Activated CD8-positive, alpha-beta memory T cell treated with anti-CD3 and anti-CD28 coated beads, Interleukin-2, amount 50 U/mL, for 4 hours (primary cell): ENCODE measurements at places on chromosomes 2 and 18.
A peak's percentile ranks its signal among the peaks of the same experiment; 100 is the strongest.

- DNase-seq: no peak
Measured at GRCh38 chr18:63405986-63406385, 16.3 kb downstream of the VPS4B start.

DNA sequence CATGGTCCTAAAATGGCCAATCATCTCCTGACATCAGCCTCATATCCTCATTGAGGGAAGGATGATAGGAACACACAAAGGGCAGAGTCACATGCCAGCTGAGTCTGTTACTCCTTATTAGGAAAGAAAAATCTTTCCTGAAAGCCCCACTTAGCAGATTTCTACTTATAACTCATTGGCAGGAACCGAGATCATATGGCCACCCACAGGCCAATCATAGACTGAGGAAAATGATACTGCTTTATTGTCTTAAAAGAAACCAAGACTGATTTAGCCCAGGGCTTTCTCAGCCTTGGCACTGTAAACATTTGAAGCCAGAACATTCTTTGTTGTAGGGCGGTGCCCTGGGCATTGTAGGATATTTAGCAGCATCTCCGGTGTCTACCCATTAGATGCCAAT, 18.7 kb downstream of the GKN2 start:
- no peak for DNase-seq

GRCh38 chr18:77762642-77763041, 513.0 kb downstream of the GALR1 start:
- no peak for DNase-seq

GRCh38 chr2:42848726-42849290, 56.4 kb upstream of the HAAO start:
- no peak for DNase-seq

DNA sequence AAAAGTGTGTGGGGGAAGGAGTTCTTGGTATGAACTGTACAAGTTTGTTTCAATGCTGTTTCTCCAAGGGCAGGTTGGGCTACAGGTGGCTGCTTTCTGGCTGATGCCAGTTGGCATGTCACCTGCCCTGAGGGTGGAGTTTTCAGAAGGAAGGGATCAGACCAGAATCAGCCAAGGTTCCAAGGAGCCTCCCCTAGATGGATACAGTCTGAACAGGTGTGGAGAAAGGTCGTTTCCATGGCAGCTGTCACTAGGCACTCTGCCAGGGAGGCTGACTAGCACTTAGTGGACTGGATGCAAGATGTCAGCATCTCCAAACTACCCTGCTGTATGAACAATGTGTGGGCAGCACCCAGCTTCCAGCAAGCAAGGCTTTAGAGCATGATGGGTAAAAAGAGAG, 444.4 kb upstream of the HNRNPA3 start:
- DNase-seq: no peak

DNA sequence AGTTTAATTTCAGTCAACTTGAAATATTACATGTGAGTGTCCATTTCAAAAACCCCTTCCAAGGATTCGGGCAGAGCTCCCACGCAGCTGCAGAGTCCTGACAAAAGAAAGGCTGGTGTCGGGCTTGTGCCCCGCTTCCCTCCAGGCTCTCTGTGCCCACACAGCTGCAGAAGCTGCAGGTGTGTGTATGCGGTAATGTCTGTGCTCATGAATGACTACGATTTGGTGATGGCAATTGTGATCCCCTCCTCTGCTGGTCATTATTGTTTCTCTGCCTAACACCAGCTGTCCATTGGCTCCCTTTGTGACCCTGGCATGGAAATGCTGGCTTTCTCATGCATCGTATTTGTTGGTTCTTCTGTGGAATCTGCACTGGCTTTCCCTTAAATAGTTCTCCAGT, 224.8 kb downstream of the NUP35 start:
- no peak for DNase-seq

GRCh38 chr2:41061356-41061755, 609.5 kb upstream of the SLC8A1 start:
- DNase-seq: no peak

GRCh38 chr2:19993731-19994130, 3.8 kb upstream of the WDR35 start:
- DNase-seq: no peak

- no peak for DNase-seq
Measured at GRCh38 chr2:54830546-54830945, 107.1 kb downstream of the EML6 start.

GRCh38 chr18:35864916-35865315, 107.6 kb upstream of the RMP24 start:
- DNase-seq: no peak

- DNase-seq: no peak
Measured at GRCh38 chr2:28496781-28497180, 921 bp downstream of the PLB1 start.

DNA sequence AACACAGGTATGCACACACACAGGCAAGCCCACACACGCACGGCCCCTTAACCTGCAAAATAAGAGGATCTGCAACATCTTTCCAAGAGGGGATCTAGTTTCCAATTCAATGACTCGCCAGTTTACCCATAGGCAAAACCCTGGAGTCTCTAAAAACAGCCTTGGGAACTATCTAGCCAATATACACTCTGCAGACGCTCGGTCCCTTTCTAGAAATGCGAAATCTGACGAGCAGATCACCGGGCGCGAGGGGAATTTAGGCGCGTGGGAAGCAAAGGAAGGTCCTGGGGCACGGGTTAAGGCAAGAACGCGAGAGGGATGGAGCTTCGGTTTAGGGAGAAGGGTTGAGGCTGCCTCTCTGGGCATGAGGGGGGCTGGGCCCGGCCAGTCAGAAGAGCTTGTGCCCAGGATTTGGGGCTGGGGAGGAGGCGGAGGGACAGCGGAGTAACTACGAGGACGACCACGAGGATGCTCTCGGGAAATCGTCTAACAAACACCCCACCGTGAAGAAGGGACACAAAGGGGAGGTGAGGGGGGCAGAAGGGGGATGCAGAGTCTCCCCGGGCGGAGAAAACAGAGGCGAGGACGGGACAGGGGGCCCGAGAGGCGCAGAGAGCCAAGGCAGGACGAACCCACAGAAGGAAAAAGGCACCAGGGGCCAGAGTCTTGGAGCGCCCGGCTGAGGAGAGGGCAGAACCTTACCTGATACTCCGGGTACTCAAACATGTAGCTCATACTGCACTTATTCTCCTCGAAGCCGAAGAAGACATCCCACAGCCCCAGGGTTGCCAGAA, 542 bp downstream of the PGAP1 start:
- peak; percentile 24 for DNase-seq

- DNase-seq: no peak
Measured at GRCh38 chr2:52107124-52107523, 1075.2 kb upstream of the NRXN1 start.

DNA sequence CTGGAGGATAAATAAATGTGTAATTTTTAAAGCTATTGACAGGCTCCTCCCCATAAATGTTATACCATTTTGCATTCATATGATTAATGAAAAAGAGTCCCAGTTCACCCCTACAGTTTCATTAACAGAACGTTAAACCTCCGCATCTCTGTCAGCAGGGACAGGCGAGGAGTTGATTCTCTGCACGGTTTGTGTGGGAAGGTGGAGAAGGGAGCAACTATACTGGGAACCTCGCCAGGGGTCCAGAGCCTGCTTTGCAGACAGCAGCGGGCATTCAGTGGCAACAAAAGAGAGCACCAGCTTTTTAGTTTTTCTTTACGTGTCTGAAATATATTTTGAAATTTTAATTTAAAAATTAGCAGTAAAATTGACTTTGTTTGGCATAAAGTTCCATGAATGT, 101.4 kb downstream of the FARSB start:
- DNase-seq: no peak

DNA sequence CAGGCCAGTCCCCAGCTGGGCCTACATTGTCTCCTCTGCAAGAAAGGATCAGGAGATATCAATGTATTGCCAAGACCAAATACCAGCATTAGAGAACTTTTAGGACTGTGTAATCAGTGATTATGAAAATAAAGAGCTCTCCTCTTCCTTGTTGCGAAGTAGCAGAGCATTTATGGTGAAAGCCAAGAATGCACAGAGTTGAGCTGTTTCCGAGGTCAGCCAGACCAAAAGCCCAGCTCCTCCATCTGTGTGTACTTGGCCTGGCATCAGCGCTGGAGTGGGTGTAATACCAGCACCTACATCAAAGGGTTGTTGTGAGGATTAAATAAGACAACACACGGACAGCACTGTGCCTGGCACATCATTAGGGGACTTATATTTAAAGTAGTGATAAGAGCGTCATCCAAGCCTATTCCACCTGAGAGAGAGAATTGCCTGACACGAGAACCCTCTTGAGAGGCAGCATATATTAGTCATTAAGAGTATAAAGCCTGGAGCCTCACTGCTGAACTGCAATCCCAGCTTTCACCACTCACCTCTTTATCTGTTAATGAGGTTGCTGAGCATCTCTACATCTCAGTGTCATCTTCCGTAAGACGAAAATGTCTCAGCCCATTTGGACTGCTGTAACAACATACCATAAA, 7.4 kb upstream of the SLC16A14 start:
- DNase-seq: no peak

DNA sequence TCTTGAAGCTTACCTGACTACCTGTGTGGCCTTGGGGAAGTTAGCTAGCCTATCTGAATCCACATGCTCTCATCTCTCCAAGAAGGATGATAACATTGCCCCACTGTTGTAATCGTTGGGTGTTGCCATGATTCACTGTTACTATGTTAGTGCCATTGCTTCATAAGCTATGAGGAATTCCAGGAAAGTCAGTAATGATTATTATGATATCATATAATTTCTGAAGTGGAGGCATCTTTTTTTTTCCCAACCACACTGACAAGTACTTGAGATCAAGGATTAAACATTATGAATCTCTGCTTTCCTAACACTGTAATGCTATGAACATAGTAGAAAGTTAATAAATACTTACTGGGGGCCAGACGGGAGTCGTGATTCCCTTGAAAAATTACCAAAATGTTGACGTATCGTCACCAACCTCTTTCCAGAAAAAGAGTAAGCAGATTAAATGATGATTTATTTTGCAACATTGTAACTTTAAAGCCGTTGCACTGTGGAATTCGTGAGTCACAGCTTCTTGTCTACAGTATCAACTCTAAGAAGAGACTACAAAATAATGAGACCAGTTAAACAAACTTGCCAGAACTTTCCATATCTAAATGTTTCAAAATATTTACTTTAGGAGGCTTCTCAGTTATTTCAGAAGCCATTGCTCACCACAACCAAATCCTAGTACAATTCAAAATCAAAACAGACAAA, 459.9 kb downstream of the PIK3C3 start:
- DNase-seq: no peak

- no peak for DNase-seq
Measured at GRCh38 chr2:15298770-15299169, 262.4 kb downstream of the NBAS start.

DNA sequence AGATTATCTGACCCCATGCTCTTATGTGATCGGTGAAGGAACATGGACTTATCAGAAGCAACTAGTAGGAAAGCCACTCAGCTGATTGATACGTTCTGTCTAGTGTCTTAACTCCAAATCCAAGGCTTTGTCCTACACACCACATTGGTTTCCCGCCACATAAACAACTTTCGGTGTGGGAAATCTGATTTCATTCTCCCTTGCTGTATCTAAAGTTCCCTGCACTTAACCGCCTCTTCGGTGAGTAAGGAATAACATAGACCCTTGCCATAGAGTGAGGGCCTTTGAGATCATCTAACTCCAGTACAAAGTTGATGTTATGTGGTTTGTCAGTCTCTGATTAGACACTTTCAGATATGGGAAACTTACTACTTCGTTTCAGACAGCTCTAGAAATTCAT, 538.2 kb upstream of the TNP1 start:
- no peak for DNase-seq

GRCh38 chr2:227617316-227618230, at the start of gene SCYGR4:
Gene SCYGR4 (plus strand): TSS chr2:227617498. CDS start chr2:227617498, 0 bp downstream.
- DNase-seq: no peak

DNA sequence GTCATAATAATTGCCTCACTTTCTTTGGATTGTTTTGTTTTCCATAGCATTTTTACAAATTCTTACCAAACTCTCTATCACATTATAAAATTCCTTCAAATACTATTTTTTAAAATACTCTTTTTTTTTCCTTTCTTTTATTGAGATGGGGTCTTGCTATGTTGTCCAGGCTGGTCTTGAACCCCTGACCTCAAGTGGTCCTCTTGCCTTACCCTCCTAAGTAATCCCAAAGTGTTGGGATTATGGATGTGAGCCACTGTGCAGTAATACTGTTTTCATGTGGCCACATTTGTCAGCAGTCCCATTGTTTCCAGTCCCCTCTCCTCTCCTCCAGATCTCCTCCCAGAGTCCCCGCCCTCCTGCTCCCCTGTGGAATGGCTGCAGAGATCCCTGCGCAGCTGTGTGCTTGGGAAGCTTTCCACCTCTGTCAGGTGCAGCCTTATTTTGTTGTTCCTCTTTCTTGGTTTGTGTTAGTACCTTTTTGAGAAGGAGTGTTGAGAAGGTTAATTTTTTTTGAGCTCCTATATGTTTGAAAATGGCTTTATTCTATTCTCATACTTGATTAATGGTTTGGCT, 227.3 kb downstream of the LOXHD1 start:
- no peak for DNase-seq

DNA sequence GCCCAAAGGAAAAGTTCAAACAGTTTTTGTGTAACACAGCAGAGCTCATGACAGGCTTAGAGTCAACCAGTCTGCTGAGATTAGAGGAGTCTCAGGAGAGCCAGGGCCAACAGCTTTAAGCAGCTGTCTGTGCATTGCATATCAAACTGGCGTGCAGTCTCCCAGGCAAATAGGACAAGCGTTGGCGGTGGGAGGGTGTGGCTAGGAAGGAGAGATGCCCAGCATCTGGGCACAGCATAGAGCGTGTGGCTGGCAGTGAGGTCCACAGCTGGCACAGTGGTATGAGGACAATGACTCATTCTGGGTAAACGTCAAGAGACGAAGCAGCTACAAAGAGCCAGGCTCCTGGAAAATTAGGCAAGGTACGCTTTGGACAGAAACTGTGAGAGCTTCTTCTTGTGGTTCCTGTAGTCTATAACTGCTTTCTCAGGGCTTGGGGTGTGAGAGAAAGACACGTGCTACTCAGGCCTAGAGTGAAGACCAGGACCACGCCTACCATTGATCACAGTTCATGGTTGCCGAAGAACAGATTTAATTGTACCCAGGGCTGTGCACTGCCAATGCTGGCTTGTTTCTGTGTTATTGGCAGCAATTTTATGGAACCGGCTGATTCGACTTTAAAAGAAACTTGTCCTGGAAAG, 14.8 kb downstream of the ZAP70 start:
- no peak for DNase-seq

- DNase-seq: no peak
Measured at GRCh38 chr2:176496761-176497160, 227.5 kb downstream of the MTX2 start.

GRCh38 chr18:4603955-4604354, 148.8 kb upstream of the DLGAP1 start:
- DNase-seq: no peak

- DNase-seq: no peak
Measured at GRCh38 chr18:33282709-33283333, 157.7 kb downstream of the CCDC178 start.

- no peak for DNase-seq
Measured at GRCh38 chr2:63875131-63875527, 33.4 kb downstream of the UGP2 start.
